ENCODE measurements at places on chromosomes 7 and 10.

DNA sequence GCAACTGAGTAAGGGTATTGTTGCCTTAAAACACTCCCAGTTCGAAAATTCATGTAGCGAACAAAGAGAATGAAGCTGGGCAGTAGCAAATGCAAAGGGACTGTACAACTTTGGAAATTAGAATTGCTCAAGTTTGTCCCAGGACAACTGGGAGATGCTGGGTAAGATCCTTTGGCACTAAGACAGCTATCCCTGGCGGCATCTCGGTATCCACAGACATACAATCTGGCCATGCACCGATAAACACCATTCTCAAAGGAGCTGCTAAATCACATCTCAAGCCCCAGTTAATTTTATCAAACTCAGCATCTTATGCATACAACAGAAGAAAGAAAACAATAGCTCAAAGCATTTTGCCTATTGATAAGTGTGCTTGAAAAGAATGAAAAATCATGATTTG, 177.3 kb downstream of the AMPH start:
- DNase-seq = no peak

DNA sequence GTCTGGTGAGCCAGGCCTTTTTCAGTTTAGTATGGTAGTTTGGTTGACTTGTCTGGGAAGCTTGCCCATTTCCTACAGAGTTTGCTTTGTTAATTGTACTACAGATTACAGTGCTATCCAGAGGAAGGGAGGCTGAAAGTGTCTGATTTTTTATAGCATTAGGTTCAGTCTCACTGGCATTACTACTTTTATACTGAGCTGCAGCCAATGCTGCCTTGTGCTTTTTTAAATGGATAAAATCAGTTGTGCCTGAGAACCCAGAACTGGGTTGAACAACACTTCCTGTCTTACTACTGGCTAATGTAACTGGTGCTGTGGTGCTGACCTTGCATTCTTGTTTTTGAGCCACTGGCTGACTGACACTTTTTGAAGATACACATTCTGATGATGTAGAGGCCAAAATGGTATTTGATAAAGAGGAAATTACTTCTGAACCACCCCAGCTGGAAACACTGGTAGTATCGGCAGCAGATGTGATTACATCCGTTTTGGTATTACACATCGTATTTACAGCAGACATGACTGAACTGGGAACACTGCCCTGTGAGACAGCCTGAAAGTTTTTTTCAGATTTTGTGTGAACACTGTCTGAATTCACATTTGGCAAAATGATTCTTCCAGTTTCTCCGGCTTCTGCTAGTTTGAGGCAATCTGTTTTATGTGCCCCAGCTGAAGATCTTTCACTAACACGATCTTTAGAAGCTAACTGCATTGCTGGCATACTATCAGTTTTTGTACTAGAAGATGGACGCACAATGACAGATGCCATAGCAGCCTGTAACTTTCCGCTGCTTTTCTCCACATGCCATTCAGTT, 74.1 kb downstream of the NRBF2 start:
- DNase-seq = peak; percentile 22

GRCh38 chr10:69232736-69233480, 12.8 kb downstream of the HKDC1 start:
- no peak for DNase-seq

DNA sequence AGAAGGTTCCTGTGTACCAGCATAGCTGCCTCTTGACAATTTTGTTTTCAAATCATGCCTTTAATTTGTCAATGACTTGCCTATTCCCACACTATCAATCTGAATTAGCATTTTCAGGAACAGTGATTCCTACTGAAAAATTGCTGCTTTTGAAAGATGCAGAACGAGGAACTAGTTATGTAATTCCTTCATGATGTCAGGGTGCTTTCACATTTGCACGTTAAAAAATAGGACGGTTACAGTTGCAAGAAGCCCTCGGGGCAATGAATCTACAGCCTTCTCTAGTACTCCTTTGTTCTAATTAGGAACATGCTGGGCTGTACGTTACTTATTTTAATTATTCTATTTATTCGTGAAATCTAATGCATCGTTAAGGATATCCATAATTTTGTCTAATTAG, 253.9 kb downstream of the OTUD1 start:
- DNase-seq = no peak

- DNase-seq = no peak
Observed at GRCh38 chr10:839550-840205, 91.8 kb downstream of the LARP4B start.

DNA sequence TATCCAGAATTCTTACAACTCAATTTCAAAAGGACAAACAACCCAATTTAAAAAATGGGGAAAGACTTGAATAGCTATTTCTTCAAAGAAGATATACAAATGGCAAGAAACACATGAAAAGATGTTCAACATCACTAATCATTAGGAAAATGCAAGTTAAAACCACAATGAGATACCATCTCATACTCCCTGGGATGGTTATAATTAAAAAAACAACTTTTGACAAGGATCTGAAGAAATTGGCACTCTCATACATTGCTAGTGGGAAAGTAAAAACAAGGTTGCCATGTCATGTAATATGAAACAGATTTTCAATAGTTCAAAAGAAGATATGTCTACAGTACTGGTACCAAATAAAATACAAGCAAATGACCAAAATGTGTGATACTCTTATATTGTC, 9.0 kb downstream of the OAT start:
- no peak for DNase-seq

DNA sequence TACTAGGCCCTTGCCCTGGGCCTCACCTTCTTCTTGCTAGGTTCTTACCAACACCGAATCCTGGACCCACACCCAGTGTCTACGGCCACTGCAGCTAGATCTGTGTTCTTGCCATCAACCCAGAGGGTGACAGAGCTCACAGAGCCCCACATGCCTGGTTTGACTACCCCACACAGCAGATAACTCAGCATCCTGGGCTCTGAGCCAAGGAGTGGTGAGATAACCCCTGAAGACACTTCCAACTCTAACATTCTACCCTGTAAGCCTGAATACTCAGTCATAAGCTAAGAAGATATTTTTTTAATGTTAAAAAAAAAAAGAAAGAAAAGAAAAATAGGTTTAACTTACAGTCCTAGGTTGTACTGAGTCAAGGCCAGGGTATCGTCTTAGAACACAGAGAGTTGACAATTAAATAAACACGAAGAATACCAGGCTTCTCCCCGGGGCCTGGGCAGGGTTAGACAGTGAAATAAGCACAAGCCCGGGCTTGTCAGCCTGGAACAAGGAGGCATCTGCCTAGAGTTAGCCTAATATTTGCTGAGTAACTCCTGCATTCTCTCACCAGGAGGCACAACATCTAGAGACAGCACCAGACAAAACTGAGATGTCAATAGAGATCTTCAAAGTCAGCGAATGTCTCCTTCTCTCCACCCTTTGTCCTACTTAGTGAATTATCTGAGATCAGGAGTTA, 556.5 kb upstream of the LRRN3 start:
- DNase-seq = no peak

- DNase-seq = no peak
Observed at GRCh38 chr10:6002809-6003510, 25.6 kb upstream of the IL15RA start.

DNA sequence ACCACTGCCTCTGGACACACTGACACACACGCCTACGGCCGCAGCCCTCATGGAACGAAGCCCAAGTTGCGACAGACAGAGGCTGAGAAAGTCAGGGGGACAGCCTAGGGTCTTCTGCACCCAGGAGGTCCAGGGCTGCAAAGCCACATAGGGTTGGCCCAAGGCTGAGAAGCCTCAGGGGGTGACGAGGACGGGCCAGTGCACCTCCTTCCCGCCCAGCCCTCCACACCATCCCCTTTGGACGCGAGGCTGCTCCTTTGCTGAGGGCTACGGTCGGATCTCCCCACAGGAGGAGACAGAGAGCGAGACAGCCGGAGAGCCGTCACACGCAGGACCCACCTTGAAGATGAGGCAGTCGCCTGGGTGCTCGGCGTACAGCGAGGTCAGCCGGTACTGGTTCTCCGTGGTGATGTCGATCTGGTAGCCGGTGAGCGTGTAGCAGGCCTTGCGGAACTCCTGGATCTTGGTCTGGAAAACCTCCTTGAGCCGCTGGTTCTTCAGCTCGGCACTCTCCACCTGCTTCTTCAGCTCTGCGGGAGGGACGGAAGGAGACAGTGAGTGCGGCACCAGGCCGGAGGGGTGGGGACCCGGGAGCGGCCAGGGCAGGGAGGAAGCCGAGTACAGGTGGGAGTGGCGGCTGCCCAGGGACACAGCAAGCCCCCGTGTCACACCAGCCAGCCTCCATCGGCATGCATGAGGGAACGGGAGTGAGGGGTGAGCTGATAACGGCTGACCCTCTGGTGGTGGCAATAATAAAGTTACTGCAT, 228.0 kb downstream of the ELFN1 start:
- no peak for DNase-seq

- no peak for DNase-seq
Observed at GRCh38 chr7:150947241-150947745, 30.8 kb downstream of the KCNH2 start.

DNA sequence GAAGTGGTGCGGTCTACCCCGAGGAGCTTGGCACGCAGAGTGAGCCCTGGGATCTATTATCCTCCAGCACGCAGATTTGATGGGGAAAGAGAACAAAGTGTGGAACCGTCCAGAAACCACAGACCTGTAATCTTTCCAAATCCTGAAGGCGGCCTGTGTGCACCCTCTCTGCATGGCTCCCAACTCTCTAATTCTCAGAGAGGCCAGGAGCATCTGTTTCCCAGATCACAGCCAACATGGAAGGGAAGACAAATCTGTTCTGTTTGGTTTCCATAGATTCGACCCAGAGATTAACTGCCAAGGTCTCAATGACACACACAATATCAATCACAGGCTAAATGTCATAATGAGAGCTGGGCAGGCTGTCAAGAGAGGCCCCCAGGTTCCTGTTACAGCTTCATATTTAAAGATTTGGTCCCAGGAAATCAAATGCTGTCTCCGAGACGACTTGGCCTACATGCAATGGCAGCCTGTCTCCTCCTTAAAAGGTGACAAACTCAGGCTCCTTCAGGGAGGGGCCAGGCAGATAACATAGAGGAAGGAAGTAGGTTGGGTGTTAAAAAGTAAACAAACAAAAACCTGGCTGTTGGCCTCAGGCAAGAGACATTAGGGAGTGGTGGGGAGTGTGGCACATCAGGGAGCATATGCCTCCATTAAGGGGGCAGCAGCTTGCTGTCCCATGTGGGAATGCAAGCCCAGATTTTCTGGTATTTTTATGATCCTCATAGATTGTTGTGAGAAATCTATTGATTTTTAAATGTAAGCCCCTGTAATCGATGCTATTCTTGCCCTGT, 48.8 kb upstream of the SAMD8 start:
- DNase-seq = no peak

DNA sequence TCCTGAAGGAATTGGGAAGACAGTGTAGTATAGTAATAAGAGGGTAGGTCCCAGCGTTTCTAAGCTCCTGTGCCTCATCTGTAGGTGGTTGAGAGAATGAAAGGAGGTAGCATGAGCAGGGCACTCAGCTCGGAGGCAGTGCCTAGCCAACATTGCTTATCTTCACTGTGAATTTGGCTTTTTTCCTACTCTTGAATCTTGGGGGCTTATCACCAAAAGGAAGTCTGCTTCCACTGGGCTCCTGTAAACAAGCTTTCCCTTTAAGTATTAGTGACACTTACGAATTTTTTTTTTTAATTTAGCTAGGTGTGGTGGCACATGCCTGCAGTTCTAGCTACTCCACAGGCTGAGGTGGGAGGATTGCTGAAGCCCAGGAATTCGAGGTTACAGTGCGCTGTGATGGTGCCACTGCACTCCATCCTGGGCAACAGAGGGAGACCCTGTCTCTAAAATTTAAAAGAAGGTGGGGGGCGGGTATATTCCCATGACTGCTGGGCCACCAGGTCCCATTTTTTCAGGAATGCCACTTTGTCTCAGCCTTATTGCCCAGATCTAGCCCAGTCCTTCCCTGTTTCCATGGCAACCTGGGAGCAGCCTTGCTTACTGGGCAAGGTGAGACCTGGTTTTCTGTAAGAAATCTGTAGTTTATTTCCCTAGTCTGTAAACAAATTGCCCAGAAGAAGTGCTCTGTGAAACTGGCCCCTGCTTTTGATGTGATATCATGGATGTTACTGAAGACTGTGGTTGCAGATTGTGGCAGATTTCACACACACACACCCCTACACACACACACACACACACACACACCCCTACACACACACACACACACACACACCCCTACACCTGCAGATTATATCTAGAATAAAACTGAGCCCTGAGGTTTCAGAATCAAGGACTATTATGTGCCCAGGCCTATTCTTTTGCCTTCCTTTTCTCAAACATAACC, 19.4 kb downstream of the OGDH start:
- no peak for DNase-seq

- no peak for DNase-seq
Observed at GRCh38 chr10:11773761-11774441, 31.7 kb downstream of the ECHDC3 start.

DNA sequence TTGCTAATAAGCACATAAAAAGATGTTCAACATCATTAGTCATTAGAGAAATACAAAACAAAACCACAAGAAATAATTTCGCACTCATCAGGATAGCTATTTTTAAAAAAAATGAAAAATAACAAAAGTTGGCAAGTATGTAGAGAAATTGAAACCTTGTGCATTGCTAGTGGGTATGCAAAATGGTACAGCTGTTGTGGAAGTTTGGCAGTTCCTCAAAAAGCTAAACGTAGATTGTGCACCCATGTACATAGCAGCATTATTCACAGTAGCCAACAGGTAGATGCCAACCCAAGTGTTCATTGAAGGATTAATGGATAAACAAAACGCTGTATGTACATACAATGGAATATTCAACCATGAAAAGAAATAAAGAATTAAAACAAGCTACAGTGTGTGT, 35.3 kb upstream of the STARD3NL start:
- DNase-seq = no peak

- no peak for DNase-seq
Observed at GRCh38 chr10:33010132-33011037, 52.4 kb upstream of the ITGB1 start.

All from thyroid gland (tissue), 4 donors.